ENCODE measurements at places on chromosomes 1 and 21.

GRCh38 chr1:55259911-55260609 lies 44.9 kb upstream of the USP24 start:
- DNase-seq = no peak

DNA sequence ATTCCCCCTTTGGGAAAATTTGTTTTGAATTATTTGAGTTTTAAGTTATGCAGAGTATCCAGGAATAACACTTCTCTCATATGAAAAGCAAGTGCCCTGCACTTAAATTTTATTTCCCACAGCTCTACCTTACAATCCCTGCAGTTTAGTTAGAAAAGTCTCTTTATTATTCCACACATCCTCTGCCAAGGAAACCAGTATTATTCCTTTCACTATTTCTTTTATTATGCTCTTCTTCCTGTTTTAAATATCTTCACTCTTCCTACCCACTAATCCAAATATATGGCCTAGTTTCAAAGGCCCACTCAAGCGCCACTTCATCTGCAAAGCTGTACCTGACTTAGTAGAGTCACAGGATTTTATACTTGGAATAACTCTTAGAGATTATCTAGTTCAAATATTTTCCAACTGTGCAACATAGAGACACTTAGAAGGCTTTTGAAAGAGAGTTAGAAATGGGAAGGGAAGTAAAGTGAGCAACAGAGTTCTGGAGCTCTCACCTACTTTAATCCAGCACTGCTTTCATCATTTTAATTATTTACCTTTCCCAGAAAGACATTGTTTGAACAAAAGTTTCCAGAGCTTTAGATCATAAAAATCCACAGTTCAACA lies 97.2 kb upstream of the LYPLAL1 start:
- DNase-seq = no peak

- no peak for DNase-seq
These were observed 14.6 kb downstream of the NCMAP start for GRCh38 chr1:24570265-24571125.

- no peak for DNase-seq
These were observed 12.7 kb downstream of the TNNT2 start for GRCh38 chr1:201364808-201365105.

DNA sequence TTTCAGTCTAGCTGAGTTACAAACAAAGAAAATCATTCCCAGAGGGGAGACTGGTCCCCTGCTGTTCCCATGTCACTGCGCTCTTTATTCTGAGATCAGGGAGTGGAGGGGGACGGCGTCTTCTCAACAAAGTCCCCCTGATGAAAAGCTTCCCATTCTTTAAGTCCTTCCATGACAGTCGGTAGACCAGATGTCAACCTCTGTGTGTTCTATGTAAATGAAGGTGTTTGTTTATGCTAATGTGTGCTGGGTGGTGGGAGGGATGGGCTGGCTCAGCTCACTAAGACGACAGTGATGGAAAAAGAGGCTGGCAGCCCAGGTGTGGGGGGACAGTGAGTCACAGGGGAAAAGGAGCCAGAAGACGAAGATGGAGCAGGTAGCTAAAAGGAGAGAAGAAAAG lies 148.2 kb upstream of the KLHDC7A start:
- no peak for DNase-seq

DNA sequence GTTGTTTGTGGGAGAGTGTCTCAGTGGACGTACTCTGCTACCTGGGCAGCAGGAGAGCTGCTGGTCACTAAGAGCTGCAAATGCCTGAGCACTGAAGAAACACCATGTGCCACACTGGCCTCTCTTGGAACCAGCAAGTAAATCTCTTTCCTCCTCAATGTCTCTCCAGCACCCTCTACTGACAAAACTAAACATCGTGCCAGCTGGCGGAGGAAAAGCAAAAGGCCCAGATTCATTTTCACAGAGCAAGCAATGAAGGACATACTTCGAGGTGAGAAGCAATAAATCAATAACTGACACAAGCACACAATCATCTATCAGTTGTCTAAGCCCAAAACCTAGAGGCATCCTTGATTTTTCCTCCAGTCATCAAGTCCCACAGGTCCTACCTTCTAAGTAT lies 78.1 kb downstream of the RERE start:
- DNase-seq = no peak

GRCh38 chr1:78408810-78409209 lies 82.0 kb upstream of the PTGFR start:
- no peak for DNase-seq

DNA sequence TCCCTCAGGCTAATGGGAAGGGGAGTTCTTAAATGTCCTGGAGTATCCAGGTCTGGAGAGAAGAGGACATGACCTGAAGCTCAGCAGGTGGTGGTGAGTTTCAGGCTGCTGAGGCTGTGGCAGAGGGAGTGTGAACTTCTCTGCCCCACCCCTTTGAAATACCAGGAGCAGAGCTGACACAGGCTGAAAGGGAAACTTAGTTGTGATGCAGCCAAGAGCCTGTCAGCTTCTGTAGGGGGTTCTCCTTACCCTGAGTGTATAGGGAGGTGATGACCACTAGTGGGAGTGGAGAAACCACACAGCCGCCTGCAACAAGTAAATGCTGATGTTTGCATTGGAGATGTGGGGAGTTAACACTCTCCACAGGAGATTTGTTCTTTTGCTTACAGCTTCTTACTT lies 152.3 kb downstream of the FCRL5 start:
- DNase-seq = no peak

DNA sequence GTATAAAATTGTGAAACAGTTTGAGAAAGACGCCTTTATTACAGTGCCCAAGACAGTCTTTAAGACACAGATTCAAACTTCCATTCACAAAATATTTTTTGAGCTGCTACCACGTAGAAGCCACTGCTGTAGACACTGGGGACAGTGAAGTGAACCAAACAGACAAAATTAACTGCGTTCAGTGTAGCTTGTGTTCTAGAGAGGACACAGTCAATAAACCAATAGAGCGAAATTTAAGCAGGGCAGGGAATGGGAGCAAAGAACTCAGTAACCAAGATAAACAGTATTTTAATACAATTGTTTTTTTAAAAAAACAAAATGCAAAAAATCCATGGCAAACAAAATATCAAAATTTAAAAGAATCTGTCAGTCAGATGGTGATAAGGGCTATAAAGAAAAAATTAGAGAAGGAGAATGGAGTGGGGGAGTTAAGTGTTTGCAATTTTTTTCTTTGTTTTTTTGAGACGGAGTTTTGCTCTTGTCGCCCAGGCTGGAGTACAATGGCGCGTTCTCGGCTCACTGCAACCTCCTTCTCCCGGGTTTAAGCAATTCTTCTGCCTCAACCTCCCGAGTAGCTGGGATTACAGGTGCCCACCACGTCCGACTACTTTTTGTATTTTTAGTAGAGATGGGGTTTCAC lies 719 bp upstream of the PARS2 start:
- no peak for DNase-seq

DNA sequence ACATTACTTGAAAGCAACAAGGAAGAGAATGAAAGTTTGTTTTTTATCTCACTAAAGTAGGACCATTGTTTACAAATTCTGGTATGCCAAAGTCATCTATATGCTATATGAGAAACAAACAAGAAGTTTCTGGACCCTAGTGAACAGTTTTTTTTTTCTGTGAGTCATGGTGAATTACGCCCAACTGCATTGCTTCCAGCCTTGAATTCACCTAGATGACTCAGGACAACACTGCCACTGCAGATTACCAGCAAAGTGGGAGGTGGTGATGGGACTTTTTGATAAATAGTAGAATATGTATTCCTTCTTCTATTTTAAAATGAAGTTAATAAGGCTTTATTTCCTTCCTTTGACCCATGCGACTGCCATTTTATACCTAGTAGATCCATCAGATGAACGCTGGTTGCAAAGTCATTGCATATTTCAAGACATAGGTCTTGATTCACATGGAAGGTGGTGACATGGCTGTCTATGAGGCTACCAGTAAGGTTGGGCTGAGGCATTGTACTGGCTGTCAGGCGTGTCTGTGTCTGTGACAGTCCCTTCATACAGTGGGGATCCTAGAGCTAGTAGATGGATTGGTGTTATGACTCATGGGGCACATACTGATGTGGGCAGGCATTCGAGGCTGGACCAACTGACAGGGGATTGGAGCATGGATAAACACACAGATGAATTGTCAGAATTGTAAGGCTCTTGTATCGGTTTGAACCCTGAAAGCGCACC lies 49.1 kb upstream of the APOBEC4 start:
- no peak for DNase-seq

DNA sequence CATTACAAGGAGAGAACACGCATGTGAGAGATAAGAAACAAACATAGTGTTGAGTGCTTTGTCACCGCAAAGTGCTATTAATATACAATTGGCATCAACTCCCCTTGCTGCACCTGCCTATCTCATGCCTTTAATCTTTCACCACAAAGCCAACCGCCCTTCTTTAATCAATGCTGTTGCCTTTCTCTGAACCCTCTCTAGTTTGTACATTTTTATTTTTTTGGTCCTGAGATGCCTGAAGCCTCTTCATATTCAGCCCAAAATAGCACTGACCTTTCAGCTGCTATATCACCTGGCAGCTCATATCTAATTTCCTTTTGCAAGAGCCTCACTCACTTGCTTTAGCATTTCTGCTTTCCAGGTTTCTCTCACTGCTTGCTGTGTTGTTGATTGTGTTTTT lies 504.7 kb downstream of the NUF2 start:
- DNase-seq = no peak
